ENCODE measurements at places on chromosomes 7 and 10.

- no peak for DNase-seq
These were observed 48.8 kb downstream of the SFR1 start for GRCh38 chr10:104170610-104171254.

DNA sequence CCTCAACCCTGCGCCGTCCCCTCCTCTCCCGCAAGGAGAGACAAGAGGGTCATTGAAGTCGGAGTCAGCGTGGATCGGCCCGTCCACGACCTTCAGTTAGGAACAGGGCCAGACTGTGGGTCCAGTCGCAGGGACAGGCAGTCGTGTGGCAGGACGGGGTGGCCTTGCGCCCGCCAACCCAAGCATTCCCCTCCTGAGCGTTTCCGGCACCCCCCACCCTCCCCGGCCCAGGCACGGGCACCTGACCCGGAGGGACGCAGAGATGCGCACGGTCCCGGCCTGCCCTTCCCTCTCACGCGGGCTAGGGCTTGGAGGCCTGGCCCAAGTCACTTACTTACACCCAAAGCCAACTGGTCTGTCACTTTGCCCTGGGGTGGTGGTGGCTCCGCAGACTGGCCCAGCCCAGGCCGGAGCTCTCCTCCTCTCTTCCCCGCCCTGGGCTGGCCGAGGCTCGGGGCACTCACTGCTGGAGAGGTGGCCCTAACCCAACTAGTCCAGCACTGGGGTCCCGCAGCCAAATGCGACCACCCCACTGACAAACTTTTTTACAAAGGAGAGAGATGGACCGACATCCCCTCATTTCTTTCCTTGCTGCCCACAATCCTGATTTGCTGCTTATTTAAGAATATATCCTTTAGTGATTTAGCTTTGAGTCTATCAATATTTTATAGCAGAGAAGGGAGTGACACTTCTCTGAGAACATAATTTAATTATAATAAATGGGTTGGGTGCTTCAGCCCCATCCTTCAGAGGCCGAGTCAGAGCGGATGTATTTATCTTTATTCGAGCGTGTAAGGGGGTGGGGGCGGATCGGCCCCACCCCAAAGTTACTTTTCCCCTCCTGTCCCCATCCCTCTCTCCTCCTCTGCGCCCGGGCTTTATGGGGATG, 1.2 kb upstream of the UNCX start:
- no peak for DNase-seq

GRCh38 chr10:12701696-12702095, 299.8 kb downstream of the CCDC3 start:
- DNase-seq = no peak

DNA sequence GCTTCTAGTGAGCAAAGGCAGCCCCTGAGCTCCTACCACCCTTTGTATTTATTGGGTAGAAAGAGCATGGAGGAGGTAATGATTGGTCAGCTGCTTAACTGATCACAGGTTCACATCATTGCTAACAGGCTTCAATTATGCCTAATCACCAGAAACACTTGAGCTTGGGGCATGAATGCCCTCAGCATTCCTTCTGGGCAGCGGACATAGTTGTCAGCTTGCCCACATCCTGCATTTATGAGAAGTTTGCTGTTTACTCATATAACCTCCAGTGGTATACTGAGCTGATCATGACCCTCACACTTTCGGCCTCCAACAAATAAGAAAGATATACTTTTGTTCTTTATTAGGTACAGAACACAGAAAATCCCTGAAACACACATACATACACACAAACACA, 140.3 kb upstream of the ODAD2 start:
- DNase-seq = no peak

GRCh38 chr10:80323311-80323710, 33.2 kb downstream of the DYDC1 start:
- DNase-seq = no peak

- DNase-seq = no peak
These were observed 9.3 kb downstream of the UNC5B start for GRCh38 chr10:71221586-71222202.

All from stimulated activated CD4-positive, alpha-beta T cell treated with anti-CD3 and anti-CD28 coated beads, Interleukin-2, amount 100 ng/mL, for 24 hours (primary cell).